Stimulated activated CD4-positive, alpha-beta T cell treated with anti-CD3 and anti-CD28 coated beads, TNF-alpha, amount 100 ng/mL, for 1 hour (primary cell): ENCODE measurements at places on chromosomes 3 and 15.

- no peak for DNase-seq
Measured at GRCh38 chr3:62379321-62379798, 6.0 kb upstream of the FEZF2 start.

DNA sequence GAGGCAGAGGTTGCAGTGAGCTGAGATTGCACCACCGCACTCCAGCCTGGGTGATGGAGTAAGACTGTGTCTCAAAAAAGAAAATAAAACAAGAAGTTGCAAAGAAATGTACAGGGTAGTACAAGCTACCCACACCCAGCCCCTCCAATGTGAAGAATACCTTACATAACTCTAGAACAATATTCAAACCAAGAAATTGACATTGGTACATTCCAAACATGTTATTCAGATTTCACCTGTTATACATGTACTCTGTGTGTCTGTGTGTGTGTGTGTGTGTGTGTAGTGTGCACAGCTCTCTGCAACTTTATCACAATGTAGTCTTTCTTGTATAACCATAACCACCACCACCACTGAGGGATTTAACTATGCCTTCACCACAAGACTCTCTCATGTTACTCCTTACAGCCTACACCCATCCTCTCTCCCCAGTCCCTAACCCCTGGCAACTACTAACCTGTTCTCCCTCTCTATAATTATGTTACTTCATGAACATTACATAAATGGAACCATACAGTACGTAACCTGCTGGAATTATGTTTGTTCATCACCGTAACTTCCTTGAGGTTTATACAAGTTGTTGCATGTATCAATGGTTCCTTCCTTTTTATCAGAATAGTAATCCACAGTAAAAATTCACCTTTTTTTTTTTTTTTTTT is 16.2 kb upstream of the TJP1 start:
- no peak for DNase-seq

- DNase-seq, result no peak
Measured at GRCh38 chr15:79073336-79073735, 17.2 kb downstream of the RASGRF1 start.

DNA sequence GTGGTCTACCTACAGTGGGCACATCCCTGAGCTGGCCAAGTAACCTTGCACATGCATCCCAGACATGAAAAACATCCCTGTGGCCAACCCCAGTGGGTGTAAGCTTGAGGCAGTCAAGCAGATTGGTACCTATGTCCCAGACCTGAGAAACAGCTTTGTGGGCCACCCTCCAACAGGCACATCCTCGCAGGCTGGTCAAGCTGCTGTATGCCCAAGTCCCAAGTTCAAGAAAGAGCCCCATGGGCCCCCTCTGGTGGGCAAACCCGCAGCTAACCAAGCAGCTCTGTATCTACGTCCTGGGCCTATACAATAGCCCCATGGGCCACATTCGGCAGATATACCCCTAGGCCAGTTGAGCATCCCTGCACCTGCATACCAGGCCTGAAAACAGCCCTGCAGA is 186.3 kb upstream of the GPR149 start:
- no peak for DNase-seq

DNA sequence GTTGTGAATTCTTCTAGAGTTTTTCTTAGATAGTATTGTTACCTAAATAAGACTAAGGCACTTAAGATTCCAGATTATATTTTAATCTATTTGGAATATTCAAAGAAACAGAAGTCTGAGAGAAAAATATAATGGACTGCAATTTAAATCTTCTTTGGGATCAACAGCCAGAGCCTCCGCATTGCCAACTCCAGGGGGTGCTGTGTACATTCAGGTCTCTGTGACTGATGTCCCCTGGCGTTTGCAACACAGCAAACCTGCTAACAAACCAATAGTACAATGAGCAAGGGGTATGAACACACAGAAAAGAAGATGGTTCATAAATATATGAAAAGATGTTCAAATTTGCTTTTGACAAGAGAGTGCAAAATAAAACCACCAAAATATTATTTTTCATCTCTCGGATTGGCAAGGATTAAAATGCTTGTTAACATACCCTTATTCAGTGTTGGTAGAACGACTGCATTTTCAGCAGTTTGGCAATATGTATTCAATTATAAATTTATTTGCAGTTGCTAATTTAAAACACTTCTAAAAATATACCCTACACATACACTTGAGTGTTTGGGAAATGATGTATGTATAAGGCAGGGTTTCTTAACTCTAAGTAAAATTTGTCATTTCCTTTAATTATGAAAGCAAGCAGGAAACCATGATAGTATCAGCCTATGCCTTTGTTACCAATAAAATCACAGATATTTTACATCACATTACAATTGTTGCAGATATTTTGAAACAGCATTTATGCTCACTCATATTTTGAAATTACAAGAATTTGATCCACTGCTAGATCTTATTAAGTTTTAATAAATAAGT is 16.1 kb upstream of the TM4SF1 start:
- no peak for DNase-seq

DNA sequence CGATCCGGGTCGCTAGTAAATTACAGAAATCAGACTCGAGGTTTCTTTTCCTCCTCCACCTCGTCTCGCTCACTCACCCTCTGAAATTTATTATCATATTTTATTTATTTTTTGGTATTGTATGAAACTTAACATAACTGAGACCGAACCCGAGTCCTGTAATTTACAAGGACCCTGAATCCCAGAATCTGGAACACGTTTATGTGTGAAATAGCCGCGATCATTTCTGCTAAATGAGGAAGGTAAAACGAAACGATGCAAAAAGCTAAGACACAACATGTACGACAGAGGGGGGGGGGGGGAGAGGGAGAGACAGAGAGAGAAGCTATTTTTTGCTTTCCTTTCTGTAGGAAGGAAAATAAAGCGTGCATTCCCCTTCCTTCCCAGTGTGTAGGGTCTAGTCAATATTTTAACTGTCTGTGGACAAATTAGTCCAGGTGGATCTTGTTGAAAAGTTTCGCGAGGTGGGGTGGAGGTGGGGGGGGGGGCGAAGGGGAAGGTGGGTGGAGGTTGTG is 1.6 kb downstream of the BBX start:
- no peak for DNase-seq

DNA sequence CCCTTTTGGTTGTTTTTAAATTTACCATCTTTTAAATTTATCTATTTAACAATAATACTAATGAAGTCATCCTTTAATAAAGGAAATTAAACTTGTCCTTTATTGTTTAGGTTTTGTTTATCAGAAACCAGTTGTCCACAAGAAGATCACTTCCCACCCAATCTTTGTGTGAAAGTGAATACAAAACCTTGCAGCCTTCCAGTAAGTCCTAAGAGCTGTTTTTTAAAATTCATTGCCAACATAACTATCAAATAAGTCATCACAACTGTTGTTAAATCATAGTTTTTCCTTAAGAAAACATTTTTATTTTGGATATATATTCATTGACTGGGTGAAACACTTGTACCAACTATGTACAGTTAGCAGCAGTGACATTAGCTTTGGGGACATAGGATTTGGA is 59.4 kb downstream of the CALML4 start:
- DNase-seq, result no peak

DNA sequence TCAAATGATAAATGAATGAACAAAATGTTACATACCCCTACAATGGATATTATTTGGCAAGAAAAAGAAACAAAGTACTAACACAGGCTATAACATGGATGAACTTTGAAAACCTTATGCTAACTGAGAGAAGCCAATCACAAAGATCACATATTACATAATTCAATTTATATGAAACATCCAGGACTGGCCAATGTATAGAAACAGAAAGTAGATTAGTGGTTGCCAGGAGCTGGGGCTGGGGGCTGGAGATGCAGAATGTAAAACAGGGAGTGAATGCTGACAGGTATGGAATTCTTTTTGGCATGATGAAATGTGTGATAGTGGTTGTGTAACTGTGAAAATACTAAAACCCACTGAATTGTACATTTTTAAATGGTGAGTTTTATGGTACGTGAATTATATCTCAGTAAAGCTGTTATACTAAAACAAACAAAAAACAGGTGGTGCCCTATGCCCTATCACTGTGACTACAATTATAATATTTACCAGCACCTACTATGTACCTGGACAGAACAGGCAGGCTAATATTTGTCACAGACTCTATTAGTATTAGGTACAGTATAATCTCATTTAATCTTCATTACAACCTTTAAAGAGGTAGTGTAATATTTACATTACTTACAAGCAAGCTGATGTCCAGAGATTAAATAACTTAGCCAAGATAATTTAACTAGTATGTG is 90.0 kb downstream of the ETFA start:
- DNase-seq, result no peak
